Keratinocyte (primary cell): ENCODE measurements at places on chromosomes 4 and X. TPM values are rescaled to one million over a fixed set of nuclear protein-coding genes. Genes with fewer than 3 reads are reported as not detected.

Gene LNX1
- 0.17 to 0.32 TPM (median 0.22 TPM) in 3 replicates for polyA plus RNA-seq

Gene PGRMC2
- polyA plus RNA-seq: 14.6 to 26.7 TPM (median 20.0 TPM) in 3 replicates

Gene PAGE1
- not detected in 3 replicates for polyA plus RNA-seq

Gene MAGEA9
- polyA plus RNA-seq: not detected in 3 replicates

Gene ENPP6
- polyA plus RNA-seq: not detected in 3 replicates
